ENCODE measurements at places on chromosomes 6 and 20.

DNA sequence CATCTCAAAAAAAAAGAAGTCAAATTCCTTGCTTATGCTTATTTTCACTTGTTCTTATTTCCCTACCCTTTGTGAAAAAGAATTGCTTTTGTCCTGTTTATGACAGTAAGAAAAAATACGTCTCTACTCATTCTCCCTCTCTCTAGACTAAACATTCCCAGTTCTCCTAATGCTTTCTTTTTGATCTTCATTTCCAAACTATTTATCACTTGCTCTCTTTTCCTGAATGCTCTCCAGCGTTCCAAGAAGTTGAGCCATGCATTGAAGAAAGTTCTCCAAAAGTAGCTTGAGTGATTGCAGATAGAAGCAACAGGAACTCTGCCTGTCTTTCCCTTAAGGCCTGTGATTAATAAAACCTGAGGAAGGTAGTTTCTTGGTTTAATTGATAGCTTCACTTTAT, 53.1 kb upstream of the TMEM170B start:
- DNase-seq: no peak

- DNase-seq: no peak
These were observed 20.4 kb downstream of the ZNF337 start for GRCh38 chr20:25676164-25676809.

GRCh38 chr6:42162812-42163211, 10.4 kb upstream of the GUCA1A start:
- no peak for DNase-seq

DNA sequence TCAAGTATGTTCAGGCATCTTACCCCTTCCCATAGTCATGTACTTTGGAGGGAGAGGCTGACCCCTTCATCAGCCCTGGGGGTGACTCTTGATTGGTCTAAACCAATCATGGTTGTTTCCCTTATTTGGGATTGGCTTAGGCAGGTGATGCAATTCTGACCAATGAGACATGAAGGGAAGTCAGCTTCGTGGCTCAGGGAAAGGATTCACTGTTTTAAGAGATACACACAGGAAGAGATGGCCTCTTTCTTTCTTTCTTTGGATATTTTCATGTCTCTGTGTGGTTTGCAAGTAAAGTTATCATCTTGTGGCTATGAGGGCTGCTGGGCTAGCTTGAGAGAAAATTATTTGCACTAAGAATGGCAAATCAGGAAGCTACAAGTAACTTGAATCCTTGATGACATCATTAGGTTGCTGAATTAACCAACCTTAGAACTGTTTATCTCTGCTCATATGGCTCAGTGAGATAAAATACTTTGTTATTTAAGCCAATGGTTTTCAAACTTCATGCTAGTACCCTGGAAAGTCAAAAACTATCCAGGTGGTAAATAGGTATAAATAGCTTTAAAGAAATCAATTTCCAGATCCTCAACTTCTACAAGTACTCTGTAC, 144.2 kb upstream of the CENPW start:
- no peak for DNase-seq

DNA sequence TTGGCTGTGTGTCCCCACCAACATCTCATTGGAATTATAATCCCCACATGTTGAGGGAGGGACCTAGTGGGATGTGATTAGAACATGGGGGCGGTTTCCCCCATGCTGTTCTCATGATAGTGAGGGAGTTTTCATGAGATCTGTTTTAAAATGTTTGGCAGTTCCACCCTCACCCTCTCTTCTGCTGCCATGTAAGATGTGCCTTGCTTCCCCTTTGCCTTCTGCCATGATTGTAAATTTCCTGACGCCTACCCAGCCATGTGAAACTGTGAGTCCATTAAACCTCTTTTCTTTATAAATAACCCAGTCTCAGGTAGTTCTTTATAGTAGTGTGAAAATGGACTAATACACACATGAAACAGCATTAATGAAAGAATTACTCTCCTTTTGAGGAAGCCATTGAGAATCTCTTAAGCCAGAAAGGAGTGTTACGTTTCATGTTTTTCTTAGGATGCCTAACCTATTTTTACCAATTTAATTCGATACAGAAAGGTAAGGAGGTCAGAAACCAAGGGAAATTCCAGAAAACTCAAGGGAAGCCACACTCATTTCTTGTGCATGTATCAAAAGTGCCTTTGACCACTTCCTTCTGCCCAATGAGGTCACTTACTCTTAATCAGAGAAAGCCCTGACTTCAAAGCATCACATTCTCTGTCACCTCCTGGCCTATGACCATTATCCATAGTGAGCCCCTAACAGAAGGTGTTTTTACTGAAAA, 24.7 kb upstream of the HINT3 start:
- no peak for DNase-seq

DNA sequence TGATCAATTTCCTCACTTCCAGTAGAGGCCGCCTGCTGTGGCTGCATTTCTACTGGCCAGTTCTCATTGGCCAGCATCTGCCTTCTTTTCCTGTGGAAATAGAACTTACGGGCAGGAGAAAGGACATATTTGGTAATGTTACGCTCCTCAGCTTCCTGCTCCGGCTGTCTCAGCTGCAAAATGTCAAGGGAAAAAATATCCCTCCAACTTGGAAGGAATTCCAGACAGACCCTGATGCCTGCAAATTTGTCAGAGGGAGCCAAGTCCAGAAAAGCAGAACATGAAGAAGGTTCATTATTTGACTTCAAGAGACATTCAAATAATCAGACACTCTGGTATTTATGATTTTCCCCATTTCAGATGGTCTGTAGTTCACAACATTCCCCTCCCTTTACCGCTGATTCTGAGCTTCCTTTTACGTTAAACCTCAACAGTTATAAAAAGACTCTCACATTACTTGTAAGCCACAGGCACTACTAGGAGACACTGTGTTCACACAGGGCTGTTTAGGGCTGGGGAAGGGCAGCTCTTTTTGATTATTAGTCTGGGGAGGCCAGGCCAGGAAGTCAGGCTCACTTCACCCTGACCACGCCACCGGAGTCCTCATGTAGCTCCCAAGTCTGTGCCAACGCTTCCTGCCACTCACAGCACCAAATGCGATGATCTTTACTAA, 179.6 kb upstream of the CCN2 start:
- DNase-seq: no peak

DNA sequence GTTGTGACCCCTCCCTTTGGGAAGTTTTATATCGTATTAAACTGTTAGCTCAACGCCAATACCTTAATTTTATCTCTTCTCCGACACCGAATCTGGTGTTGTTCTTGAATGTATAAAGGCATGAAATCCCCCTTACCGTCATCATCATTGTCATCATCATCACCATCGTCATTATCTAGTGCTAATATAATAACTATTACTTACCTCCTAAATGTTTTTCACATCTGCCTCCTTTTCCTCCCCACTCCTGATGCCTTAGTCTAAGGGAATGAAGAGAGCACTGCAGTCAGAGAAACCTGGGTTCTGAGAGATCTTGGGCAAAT, 677 bp upstream of the ZBTB24 start:
- DNase-seq: no peak

DNA sequence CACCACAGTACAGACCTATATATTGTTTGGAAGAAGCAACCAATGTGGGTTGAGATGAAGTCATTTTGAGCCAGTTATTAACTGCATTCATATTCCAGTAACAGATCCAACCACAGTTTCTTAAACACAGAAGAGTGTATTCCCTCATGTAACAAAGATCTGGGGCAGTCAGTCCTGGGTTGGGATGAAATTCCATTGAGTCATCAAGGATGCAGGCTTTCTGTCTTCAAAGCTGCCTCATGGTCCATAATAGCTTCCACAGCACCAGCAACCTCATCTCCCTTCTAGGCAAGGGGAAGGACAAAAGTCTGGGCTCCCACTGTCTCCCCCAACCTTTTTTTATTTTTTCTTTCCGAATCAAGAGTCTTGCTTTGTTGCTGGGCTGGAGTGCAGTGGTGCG, 2.9 kb upstream of the SOD2 start:
- no peak for DNase-seq

GRCh38 chr6:71420095-71420692, 131.6 kb downstream of the OGFRL1 start:
- no peak for DNase-seq

GRCh38 chr6:10655508-10656055, 38.8 kb downstream of the C6orf52 start:
- no peak for DNase-seq

- peak; percentile 20 for DNase-seq
These were observed 917 bp downstream of the C6orf120 start for GRCh38 chr6:169702840-169703246.

- no peak for DNase-seq
These were observed 20.0 kb downstream of the PNLDC1 start for GRCh38 chr6:159819932-159820640.

DNA sequence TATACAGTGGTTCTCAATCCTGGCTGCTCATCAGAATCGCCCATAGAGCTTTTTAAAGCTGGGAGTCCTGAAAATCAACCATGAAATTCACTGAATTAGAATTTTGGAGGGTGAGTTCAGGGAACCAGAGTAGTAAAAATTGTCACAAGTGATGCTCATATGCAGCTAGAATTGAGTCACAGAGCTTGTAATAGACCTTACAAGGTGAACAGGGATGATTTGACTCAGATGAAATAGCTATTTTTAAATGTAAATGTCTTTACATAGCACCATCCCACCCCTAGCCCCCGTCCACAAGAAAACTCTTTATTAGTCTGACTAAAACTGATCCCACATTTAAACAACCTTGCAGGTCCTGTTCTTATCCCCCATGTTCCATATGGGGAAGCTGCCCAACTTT, 531.7 kb downstream of the LMBRD1 start:
- no peak for DNase-seq

GRCh38 chr20:48075591-48076174, 290.4 kb upstream of the SULF2 start:
- DNase-seq: no peak

GRCh38 chr6:3882866-3883265, 33.7 kb downstream of the FAM50B start:
- no peak for DNase-seq

DNA sequence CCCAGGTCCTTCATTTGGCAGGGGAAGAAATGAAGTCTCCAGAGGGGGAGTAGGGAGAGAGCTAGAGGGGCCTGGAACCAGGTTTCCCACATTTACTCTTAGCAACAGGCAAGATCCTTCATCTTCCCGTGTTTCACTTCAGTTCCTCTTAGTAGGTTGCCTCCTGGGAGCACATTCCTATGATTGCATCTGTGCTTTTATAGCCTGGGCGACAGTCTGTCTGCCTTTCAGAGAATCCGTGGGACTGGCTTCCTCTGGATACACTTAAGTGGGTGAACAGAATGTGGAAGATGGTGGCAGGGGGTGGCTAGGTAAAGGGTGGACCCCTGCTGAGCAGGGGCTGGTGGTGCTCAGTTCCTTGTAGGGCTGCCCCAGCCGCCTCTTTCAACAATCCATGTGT, 33.4 kb downstream of the STK35 start:
- no peak for DNase-seq

DNA sequence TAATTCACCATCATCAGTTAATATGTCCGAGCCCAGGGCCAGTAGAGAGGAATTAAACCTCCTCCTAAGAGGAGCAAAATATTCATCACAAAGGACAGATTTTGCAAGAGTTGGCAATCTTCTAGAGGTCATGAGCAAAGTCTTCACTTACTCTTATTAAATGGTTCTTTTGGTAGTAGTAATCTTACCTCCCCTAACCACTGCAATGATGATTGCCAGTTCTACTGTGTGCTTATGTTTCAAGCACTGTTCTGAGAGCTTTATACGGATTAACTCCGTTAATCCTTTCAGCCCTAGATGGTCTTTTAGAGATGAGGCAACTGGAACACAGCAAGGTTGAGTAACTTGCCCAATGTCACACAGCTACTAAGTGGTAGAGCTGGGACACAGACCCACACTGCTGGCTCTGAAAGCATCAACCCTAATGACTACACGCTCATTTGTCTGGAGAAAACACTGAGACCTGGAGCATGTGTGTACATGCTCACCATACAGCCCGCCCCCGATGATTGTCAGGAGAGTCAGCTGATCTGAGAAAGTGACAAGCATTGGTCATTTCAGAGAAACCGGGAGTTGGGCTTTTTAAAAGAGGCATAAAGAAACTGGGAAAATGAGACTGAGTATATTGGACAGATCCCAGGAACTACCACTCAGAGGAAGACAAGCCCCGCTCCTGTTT, 276.0 kb downstream of the NRN1 start:
- no peak for DNase-seq

DNA sequence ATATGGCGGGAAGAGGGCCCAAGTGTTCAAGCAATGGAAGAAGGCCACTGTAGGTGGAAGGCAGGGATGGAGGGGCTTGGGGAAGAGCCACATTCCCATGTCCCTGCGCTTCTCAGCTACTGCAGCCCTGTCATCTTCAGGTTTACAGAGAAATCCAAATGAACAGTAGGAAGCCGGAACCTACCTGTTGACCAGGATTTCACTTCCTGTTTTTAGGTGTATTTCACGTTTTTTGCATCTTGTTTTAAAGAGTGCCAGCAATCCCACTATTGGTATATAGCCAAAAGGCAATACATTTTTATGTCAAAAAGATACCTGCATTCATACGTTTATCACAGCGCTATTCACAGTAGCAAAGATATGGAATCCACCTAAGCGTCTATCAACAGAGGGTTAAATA, 159.2 kb downstream of the SLC35B3 start:
- DNase-seq: no peak

- DNase-seq: no peak
These were observed 7.2 kb downstream of the PREX1 start for GRCh38 chr20:48820649-48820973.

DNA sequence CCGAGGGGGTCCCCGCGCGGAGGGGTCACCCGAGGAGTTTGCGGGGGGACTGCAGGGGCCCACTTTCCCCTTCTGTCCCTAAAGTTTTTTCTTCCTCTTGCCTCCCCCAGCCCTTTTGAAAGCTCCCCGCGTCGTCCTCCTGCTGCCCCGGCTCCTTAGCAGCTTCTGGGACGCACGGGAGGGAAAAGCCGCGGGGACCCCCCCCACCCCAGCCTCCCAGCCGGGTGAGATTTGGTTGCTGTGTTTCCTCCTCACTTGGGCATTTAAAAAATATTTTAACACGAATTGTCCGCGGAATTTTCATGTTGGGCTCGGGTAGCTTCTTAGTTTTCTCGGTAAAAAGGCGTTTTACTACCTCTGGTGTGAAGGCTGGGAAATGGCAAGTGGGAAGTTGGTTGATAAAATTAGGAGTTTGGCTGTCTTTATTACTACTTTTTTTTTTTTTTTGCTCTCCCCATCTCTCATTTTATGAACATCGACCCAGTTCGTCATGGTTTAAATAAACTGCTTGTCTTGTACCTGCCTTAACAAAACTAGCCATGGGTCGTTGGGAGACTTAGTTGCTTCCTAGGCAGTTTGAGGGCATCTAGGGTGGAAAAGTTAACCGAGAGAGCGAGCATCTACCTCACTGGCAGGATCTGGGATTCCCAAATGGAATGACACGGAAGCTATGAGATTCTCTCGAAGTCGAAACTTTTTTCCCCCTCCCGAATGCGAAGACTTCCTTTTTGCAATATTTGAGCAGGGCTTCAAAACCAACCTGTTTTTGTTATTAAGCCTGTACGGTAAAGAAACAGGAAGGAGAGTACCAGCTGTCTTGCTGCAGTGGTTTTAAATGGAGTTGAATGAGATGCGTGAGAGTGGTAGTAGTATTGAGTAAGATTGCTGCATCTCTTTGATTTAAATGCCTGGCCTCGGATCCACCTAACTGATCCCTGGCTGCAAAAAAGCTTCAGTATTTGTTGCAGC, 868 bp downstream of the NCOA3 start:
- DNase-seq: no peak

All from activated CD4-positive, alpha-beta T cell treated with anti-CD3 and anti-CD28 coated beads for 24 hours (primary cell).